ENCODE measurements at places on chromosomes 13 and 19.

GRCh38 chr19:36775768-36776167 is 3.2 kb upstream of the ZNF850 start:
- no peak overlapping the region for H3K4me3 ChIP-seq
- H3K27ac ChIP-seq, result no peak overlapping the region
- no peak for DNase-seq
- H3K27me3 ChIP-seq, result no peaks in the 10 kb centered on the region

GRCh38 chr19:6732803-6733337 is 4.5 kb downstream of the GPR108 start:
- H3K4me3 ChIP-seq, result no peak overlapping the region
- peaks cover 9% of the 10 kb centered on the region for H3K4me1 ChIP-seq
- H3K36me3 ChIP-seq, result no peaks in the 10 kb centered on the region
- no peak overlapping the region for H3K27ac ChIP-seq

- no peak overlapping the region for H3K4me3 ChIP-seq
- H3K36me3 ChIP-seq, result peaks cover 2% of the 10 kb centered on the region
- no peaks in the 10 kb centered on the region for H3K27me3 ChIP-seq
- H3K4me1 ChIP-seq, result peaks cover 19% of the 10 kb centered on the region
- no peak for DNase-seq
These were observed 390.5 kb downstream of the FGF9 start for GRCh38 chr13:22061371-22061805.

- H3K4me3 ChIP-seq, result peak overlapping the region; percentile 72
- no peaks in the 10 kb centered on the region for H3K36me3 ChIP-seq
- H3K4me1 ChIP-seq, result peaks cover 20% of the 10 kb centered on the region
These were observed 49.0 kb downstream of the ARHGEF18 start for GRCh38 chr19:7397687-7398086.

DNA sequence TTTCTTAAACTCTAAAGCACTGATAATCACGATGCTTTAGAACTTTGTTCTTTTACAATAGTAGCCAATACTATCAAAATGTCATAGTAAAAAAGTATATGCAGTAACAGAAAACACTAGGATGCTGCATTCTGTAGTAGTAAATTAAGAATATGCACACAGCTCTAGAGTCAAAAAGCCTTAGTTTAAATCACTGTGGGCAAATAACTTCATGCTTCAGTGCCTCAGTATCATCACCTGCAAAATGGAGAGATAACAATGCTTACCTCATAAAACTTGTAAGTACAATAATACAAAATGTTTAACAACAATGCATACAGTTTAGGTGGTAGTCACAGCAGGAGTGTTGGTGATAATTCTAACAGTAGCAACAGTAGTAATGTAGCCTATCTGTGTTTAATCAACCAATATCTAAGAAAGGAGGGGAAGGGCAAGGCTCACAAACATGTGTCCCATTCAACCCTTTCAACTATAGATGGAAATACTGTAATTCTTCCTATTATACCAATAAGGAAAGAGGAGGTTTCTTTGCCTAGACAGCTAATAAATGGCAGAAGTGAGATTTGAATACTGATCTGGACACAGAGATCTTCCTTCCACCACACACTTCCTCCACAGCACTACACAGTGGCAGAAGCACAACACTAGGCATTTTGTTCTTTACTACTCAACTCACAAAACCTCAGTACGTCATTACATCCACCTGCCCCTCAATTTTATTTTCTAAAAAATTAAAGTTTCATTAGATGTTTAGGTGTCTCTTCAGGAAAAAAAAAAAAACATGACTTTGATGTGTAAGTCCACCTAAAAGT is 4.6 kb downstream of the RBM26 start:
- H3K4me3 ChIP-seq, result peak overlapping the region; percentile 64
- H3K27ac ChIP-seq, result peak overlapping the region; percentile 50

DNA sequence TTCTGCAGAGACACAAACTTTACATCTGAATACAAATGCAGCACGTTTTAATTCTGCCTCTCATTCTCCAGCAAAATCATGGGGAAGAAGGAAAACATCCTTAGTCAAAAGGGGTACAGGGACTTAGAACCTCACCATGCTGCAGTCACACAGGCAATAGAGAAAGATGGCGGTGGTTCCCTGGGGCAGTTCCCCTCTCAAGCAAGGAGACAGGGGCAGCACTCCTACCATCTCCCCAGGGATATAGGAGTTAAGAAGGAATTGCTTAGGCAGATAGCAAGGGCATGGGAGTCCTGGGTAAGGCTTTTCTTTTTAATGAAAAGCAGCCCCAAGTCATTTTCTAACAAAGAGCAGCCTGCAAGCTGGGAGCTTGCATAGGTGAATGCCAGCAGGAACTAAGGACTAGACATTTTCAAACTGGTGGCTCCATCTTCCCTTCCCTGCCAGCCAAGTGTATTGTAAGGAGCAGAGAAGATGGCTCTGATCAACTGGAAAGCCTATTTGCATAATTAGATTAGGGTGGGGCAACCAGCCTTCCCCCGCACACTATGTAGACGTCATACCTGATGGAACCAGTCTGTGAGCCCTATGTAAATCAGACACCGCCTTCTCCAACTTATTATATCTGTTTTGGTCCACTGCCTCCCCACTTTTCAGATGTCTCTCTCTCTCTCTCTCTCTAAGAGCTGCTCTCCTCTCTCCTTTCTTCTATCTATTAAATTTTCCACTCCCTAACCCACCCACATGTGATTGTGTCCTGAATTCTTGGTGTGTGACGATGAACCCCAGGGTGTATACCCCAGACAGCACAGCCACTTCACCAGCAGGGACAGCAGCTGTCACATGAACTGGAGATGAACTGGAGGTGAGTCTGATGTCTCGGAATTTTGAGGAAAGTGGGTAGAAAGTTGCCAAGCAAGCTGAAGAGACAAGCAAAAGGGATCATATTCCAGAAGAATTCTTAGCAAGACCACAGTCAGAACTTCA is 514.5 kb downstream of the IRS2 start:
- no peak for DNase-seq
- no peaks in the 10 kb centered on the region for H3K27me3 ChIP-seq
- peak overlapping the region; percentile 96 for H3K27ac ChIP-seq
- peaks cover 3% of the 10 kb centered on the region for H3K36me3 ChIP-seq

DNA sequence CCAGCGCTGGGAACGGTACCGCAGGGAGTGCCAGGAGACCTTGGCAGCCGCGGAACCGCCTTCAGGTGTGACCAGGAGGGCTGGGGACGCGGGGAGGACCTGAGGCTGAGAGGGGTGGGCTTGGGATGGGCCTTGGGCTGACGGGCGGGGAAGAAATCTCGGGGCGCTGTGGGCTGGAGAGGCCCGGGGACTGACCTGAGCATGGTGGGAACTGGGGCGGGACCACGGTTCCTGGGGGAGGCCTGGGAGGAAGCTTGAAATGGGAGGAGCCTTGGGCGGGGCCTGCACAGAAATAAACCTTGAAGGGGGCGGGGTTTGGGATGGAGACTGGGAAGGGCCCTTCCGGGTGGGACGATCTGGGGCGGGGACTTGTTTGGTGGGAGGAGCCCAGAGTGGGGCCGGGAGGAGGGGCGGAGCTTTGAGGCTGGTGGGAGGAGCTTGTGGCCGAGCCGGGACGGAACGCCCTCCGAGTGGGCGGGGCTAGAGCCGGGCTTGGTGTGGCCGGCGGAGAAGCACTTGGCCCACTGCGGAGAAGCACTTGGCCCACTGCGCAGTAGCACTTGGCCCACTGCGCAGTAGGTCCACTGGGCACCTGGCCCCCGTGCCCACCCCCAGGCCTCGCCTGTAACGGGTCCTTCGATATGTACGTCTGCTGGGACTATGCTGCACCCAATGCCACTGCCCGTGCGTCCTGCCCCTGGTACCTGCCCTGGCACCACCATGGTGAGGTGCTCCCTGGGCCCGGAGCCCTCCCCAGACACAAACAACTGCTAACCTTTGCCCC is 2.8 kb downstream of the GIPR start:
- peaks cover 65% of the 10 kb centered on the region for H3K27me3 ChIP-seq
- peaks cover 18% of the 10 kb centered on the region for H3K4me1 ChIP-seq
- DNase-seq, result peak; percentile 80
- no peaks in the 10 kb centered on the region for H3K36me3 ChIP-seq
- H3K27ac ChIP-seq, result peak overlapping the region; percentile 46
- peak overlapping the region; percentile 83 for H3K4me3 ChIP-seq

DNA sequence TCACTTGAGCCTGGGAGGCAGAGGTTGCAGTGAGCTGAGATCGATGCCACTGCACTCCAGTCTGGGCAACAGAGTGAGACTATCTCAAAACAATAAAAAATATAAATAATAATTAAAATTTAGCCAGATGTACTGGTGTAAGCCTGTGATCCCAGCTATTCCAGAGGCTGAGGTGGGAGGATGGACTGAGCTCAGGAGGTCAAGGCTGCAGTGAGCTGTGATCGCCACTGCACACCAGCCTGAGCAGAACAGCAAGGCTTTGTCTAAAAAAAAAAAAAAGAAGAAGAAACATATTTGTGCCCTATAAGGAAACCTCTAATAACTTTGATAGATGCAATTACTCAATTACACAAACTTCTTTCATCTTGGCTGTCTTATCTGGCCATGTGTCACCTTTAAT is 52.3 kb downstream of the ABCC4 start:
- no peaks in the 10 kb centered on the region for H3K4me1 ChIP-seq
- H3K27ac ChIP-seq, result no peak overlapping the region
- DNase-seq, result no peak
- H3K36me3 ChIP-seq, result peaks cover 5% of the 10 kb centered on the region
- H3K4me3 ChIP-seq, result no peak overlapping the region

DNA sequence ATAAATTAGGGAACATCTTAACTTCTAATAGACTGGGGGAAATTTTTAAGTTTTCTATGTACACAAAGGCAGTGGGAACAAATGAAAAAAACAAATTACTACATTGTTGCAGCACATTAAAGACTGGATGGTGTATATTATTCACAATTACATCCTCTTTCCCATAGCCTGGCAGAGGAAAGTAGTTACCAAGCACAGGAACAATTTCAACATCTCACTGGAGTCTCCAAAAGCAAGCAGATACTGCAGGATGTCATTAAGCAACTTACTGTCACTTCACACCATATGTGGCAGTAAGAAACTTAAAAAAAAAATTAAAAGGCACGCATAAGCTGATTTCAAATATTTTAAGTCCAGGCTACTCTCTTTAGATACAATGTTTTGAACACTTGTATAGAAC is 6.4 kb upstream of the EFNB2 start:
- no peak overlapping the region for H3K4me3 ChIP-seq
- H3K27ac ChIP-seq, result no peak overlapping the region
- H3K36me3 ChIP-seq, result peaks cover 19% of the 10 kb centered on the region
- H3K4me1 ChIP-seq, result no peaks in the 10 kb centered on the region

Data from type B pancreatic cell (in vitro differentiated cells).